Camera-type eye (tissue), 1 donor: ENCODE measurements at places on chromosomes 3 and 15. TPM values are rescaled to one million over a fixed set of nuclear protein-coding genes. Genes with fewer than 3 reads are reported as not detected.

NAA80 gene
- total RNA-seq, result 5.5 TPM

STRC gene
- 5.1 TPM for total RNA-seq

MELTF gene
- 6.5 TPM for total RNA-seq

ACP3 gene
- 3.7 TPM for total RNA-seq

NUP210 gene
- 29.5 TPM for total RNA-seq

SLC15A2 gene
- 28.6 TPM for total RNA-seq

ADIPOQ gene
- total RNA-seq, result 1.4 TPM

ANKRD63 gene
- total RNA-seq, result not detected

THAP10 gene
- total RNA-seq, result 5.7 TPM

RARB gene
- 86.3 TPM for total RNA-seq

SNX33 gene
- 12.7 TPM for total RNA-seq

KLHL40 gene
- total RNA-seq, result 7.7 TPM

SI gene
- not detected for total RNA-seq

SLC28A2 gene
- not detected for total RNA-seq

KBTBD12 gene
- total RNA-seq, result 6.0 TPM

FSTL1 gene
- total RNA-seq, result 786 TPM

USP50 gene
- total RNA-seq, result not detected

MANF gene
- 27.1 TPM for total RNA-seq

NLGN1 gene
- total RNA-seq, result 74.2 TPM

CA12 gene
- total RNA-seq, result 17.4 TPM
